ENCODE measurements at places on chromosomes 12 and 14.

GRCh38 chr14:59583755-59584154 is 7.1 kb upstream of the CCDC175 start:
- no peak for DNase-seq

GRCh38 chr14:73741876-73742519 is 27.8 kb upstream of the PNMA1 start:
- no peak for DNase-seq

DNA sequence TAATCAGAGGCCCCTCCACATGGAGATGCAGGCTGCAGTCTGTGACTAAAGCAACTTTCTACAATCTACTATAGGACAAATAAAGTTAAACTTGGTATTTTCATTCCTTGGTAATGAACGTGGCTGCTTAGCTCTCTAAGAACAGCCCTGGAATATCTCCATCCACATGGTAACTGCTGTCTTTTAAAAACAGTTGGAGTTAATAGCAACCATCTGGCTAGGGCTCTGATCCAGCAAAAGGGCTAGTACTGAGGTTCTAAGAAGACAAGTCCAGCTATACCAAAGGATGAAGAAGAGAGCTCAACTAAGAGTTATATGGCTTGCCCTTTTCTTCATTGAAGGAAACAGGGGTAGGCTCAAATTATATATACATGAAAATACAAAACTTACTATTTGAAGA is 920.1 kb downstream of the FLRT2 start:
- DNase-seq = no peak

DNA sequence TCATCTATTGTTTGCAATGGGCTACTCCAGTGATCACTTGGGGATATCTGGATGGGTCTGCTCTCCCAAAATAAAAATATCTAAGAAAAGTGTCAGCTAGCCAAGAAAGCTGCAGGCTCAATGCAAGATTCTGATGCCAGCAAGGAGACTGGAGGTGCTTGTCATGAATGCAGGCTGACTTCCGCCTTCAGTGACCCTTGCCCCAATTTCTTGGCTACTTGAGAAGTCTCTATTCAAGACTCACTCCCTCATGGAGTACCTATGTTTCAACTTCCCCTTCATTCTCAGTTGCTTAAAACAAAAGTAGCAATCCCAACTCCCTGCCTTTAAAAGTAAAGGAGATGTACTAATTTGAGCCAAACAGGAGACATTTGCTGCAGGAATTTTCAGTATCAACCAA is 123.9 kb downstream of the GPR65 start:
- DNase-seq = no peak

DNA sequence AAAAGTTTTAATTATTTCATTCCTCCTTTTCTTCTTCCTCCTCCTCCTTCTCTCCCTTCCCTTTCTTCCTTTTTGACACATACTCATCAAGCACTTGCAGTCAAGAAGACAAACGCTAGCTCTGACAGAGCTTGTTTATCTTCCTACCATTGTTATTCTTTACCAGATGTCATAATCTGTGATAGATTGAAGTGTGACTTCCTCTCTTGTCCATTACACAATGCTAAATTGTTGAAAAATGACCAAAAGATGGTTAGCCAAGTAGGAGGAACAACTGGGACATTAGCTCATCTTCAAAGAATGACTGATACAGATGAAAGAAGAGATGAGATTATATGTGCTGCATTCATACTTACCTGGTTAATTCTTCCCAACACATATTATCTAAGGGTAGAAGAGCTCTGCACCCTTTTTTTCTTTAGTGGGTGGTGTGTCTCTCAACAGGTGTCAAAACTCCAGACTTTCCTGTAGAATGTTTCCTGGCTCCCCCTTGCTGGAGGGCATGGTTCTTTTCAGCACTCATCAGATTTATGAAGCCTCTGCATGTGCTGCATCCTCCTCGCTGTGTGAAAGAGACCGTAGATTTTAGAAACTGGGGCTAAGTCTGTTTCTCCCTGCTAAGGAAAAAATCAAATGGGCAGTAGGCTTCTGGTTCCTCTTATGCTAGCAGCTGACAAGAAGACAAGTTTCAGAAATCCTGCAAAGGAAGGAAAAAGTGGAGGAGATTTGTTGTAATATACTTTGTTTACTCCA is 147.1 kb downstream of the TMX1 start:
- no peak for DNase-seq

DNA sequence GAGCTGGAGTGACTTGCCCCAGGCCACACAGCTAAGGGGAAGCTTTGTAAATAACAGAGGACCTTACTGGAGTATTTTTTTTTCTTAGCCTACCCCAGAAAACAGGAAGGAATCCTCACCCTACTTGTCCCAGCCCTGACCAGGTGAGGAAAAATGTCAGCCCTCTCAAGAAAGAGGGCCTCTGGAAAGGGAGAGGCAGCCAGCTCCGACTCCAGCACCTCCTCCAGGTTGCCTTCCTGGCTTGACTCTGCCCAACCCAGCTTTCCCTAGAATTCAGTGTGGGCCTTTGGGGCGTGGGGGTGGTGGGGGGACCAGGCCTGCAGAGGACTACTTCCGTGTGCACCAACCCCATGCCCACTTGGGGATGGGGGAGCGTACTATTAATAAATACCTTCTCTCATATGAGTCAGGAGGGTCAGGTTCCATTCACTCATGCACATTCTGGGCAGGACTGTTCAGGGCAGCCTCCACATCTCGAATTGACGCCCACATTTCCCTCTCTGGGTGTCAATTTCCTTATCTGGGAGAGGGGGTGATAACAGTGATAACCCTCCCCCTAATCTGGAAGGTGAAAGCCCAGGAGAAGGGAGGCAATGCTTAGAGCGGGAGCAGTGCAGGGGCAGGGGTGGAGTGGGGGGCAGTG is 5.2 kb downstream of the RHOF start:
- no peak for DNase-seq

Measured in central memory CD4-positive, alpha-beta T cell (primary cell).